ENCODE measurements at places on chromosomes 1 and 21.

- DNase-seq: no peak
Measured at GRCh38 chr21:16426936-16427335, 697.2 kb downstream of the USP25 start.

- DNase-seq: peak; percentile 56
Measured at GRCh38 chr1:48093696-48094528, 96.7 kb upstream of the TRABD2B start.

- no peak for DNase-seq
Measured at GRCh38 chr1:15476927-15477326, 1.0 kb downstream of the CELA2B start.

DNA sequence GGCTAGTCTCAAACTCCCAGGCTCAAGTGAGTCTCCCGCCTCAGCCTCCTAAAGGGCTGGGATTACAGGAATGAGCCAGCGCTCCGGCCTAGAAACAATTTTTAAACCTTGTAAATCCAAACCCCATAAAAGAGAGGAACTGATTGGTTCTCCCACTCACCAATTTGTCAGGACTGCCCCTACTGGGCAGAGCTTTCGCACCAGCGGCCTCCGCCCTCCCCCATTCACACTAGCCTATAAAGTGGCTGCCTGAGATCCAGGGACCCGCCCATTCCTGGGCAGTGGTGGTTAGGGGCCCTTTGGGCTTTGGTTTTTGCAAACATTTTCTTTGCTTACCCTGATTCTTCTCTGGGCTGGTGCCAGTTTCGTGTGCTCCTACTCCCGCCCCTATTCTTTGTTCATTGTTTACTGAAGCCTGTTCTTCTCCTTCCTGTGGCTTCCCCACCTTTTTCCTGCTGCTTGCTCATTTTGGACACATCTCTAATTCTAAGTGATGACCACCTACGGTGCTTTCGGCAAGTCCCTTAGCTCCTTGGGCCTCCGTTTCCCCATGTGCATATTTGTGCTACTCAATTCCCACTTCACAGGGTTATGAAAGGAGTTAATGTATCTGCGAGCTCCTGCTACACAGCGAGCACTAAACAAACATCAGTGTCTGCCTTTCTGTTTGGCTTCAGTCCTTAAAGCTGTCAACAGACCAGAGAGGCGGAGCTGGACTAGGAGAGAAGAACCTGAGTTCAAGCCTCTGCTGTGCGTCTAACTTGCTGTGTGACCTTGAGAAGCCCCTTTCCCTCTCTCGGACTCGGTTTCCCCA, 39.8 kb upstream of the CLIC4 start:
- peak; percentile 25 for DNase-seq

- DNase-seq: no peak
Measured at GRCh38 chr1:10437052-10437451, 6.8 kb downstream of the CENPS start.

GRCh38 chr1:195241066-195241465, 1367.2 kb downstream of the KCNT2 start:
- DNase-seq: no peak

DNA sequence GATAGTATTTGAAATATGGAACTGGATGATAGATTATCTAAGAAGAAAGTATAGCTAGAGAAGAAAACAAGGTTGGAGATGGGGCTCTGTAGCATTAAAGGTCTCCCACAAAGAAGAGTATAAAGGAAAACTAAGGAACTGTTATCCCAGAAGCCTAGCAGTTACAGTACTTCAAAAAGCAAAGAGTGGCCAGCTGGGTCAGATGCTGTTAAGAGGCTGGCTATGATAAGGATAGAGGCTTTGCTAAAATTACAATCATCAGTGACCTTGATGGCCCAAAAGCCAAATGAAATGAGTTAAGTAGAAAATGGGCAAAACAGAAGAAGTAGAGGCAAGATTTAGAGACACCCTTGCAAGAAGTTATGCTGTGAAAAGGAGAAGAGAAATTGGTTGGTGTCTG, 25.1 kb upstream of the ANGPTL1 start:
- no peak for DNase-seq

DNA sequence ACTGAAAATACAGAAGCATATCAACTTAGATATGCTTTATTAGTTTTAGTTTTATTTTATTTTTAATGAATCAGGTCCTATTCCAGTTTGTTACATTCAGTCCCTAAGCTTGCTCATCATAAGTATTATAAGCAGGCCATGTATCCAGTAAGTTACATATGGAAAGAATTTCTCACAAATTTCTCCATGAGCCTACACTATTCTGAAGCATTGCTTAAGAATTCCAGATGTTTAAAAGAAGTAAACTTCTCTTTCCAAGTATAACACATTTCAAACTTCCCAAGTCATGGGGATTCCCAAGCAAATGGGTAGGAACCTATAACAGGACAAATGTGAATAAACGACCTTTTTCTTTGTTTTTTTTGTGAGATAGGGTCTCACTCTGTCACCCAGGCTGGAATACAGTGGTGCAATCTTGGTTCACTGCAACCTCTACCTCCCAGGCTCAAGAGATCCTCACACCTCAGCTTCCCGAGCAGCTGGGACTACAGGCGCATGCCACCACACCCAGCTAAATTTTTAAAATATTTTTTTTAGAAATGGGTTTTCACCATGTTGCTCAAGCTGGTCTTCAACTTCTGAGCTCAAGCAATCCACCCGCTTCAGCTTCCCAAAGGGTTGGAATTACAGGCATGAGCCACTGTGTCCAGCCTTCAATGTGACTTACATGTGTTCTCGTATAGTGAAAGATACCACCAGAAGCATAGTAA, 39.0 kb downstream of the ST7L start:
- no peak for DNase-seq

DNA sequence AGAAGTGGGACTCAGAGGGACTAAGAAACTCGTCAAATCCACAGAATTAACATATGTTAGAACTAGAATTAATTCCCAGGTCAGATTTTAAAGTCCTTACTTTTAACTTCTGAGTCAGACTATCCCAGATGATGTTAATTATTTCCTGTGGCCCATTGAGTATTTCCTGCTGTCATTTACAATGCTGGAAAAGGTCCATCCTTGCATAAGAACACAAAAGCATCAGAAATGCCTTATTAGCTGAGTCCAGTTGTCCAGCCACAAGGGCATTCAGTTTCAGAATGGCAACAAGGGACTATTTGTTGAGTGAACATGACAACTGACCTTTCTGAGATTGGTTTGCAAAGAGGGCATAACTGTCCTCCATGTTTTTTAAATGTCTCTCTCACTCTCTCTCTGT, 16.5 kb upstream of the HIVEP3 start:
- DNase-seq: no peak

DNA sequence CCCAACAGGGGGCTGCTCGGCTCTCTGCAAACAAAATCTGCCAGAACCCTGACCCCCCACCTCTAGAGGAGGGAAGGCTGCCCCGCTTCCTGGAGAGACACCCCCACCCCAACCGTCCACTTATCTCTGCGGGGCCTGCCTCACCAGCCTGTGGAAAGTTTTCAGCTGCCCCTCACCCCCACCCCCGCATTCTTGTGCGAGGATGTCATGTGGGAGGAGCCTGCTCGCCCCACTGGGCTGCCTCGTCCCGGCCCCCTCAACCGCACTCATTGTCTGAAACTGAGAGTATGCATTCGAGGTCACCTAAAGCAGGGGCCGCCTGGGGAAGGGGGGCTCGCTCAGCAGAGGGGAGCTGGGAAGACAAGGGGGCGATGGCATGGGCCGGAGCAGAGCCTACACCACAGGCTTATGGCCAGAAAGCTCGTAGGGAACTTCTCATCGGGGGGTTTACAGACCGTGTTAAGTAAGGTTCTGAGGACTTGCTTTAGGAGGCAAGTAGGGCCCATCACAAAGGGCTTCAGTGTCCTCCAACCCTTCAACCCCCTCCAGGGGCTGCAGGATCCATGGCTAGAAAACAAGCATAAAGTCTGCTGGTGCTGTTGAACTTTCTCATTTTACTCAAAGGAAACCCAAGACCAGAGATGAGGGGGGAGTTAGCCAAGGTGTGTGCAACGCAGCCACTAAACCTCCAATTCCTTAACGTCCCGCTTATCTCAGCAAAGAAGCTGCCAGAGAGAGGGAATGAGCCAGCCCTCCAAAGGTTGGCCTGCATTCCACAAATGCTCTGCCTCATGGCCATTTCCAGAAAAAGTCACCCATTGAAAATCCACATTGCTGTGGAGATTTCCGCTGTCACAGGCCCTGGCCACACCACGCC, 9.4 kb downstream of the EPHA2 start:
- no peak for DNase-seq

GRCh38 chr1:197029749-197030148, 37.3 kb downstream of the F13B start:
- no peak for DNase-seq

- DNase-seq: no peak
Measured at GRCh38 chr1:226097866-226098625, 35.5 kb downstream of the H3-3A start.

- no peak for DNase-seq
Measured at GRCh38 chr1:34176830-34177603, at the start of gene C1orf94. Gene C1orf94 (plus strand): TSS chr1:34176907. CDS start chr1:34177790, 883 bp downstream.

GRCh38 chr1:81157686-81158085, 643.0 kb upstream of the ADGRL2 start:
- no peak for DNase-seq

GRCh38 chr1:25517476-25518394, 25.7 kb upstream of the LDLRAP1 start:
- no peak for DNase-seq

- DNase-seq: no peak
Measured at GRCh38 chr21:44299085-44299457, 782 bp upstream of the PFKL start.

DNA sequence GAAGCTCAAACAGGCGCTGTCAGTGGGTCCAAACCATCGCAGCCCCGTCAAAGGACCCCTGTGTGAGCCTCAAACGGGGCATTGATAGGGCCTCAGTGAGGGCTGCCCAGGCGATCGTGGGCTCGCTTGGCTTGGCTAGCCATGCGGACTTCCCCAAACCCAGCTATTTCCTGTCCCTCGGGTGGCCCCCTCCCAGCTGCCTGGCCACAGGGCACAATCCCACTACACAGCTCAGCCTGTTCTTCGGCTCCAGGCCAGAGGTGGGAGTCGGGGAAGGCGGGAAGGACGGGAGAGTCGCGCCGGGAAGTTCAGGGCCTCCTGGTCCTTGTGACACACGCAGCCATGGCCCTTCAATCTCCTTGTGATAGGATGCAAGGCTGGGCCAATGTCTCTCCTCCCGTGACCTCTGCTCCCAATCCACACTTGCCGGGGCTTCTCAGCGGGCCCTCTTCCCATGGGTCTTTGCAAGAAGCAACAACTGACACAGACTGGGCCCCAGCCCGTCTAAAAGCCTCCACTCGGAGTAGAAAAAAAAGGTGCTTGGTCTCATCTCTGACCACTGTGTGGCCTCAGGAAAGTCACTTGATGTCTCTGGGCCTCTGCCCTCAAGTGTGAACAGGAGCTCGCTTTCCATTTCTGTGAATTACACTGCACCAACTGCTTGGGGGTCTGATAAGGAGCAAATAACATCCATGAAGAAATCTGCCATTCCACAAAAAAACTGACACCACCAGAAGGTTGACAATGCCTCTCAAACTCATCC, 7.1 kb upstream of the MATN1 start:
- DNase-seq: no peak

DNA sequence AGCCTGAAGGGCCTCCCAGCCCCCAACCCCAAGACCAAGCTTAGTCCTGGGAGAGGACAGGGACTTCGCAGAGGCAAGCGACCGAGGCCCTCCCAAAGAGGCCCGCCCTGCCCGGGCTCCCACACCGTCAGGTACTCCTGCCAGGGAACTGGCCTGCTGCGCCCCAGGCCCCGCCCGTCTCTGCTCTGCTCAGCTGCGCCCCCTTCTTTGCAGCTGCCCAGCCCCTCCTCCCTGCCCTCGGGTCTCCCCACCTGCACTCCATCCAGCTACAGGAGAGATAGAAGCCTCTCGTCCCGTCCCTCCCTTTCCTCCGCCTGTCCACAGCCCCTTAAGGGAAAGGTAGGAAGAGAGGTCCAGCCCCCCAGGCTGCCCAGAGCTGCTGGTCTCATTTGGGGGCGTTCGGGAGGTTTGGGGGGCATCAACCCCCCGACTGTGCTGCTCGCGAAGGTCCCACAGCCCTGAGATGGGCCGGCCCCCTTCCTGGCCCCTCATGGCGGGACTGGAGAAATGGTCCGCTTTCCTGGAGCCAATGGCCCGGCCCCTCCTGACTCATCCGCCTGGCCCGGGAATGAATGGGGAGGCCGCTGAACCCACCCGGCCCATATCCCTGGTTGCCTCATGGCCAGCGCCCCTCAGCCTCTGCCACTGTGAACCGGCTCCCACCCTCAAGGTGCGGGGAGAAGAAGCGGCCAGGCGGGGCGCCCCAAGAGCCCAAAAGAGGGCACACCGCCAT, 21.9 kb upstream of the ARF1 start:
- DNase-seq: no peak

GRCh38 chr1:40939320-40940059, 40.0 kb upstream of the CTPS1 start:
- DNase-seq: no peak
